Neural cell (in vitro differentiated cells): ENCODE measurements at places on chromosomes 2 and 18. TPM values are rescaled to one million over a fixed set of nuclear protein-coding genes. Genes with fewer than 3 reads are reported as not detected.

The MERTK gene
- polyA plus RNA-seq = 0.16 and 0.53 TPM in 2 replicates

The COL4A4 gene
- polyA plus RNA-seq = 0.35 and 0.46 TPM in 2 replicates

The NT5DC4 gene
- not detected in 2 replicates for polyA plus RNA-seq

The POTEJ gene
- 0.16 TPM in 1 of 2 replicates, not detected in the other for polyA plus RNA-seq

The IL1F10 gene
- not detected in 2 replicates for polyA plus RNA-seq
